NCI-H2029 (cell line): ENCODE measurements at places on chromosomes 13 and 19.

- no peak for DNase-seq
These were observed 4.6 kb upstream of the CEACAM1 start for GRCh38 chr19:42532891-42533290.

DNA sequence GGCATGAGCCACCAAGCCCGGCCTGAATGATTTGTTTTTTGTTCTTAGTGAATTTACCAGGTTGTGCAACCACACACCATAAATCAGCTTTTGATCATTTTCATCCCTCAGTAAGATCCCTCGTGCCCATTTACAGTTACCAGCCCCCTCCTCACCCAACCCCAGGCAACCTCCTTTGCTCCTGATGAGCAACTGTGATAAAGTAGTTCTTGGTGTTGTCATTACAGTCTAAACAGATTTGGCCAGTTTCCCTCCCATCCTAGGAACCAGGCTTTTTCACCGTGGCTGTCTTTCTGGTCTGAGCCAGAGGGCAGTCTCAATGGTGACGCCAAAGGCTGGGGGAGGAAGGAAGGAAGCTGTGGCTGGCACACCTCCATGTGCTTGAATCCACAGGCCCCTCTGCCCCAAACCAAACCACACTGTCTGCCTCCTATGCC, 61.2 kb upstream of the WDFY2 start:
- DNase-seq = no peak

- DNase-seq = no peak
These were observed 25.1 kb downstream of the CARS2 start for GRCh38 chr13:110680852-110681251.

GRCh38 chr19:51441410-51442390, 16.6 kb downstream of the SIGLEC8 start:
- no peak for DNase-seq

- DNase-seq = no peak
These were observed 114.5 kb downstream of the SLC7A1 start for GRCh38 chr13:29480893-29481525.

- no peak for DNase-seq
These were observed 36.1 kb downstream of the TBC1D4 start for GRCh38 chr13:75445717-75446499.

GRCh38 chr13:110490009-110490770, 71.3 kb downstream of the RAB20 start:
- no peak for DNase-seq

DNA sequence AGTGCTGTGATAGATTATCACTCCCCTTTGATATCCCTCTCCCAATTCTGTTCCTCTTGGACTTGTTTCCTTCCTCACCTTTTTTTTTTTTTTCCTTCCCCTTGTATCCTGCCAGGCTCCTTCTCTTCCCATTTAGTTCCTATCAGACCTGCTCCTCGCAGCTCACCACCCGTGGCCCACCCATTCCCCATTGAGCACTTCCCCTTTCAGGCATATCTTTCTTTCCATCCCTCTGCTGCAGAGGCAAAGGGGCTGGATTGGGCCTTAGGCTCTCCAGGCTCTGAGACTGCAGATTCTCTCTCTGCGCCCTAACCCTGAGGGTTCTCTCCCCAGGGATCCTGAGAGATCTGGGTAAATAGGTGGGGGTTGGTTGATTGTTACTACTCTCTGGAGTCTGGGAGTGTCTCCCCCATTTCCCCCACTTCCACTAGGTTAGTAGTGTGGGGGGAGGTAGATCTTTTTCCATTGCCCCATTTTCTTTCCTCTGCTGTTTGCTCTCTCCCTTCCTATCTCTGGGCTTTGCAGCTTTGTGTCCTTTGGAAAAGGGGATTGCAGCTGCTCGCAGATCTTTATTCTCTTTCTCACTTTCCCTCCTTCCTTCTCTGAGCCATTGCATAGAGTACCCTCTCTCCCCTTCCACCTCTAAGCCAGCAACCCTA, 2.3 kb downstream of the ARHGAP35 start:
- DNase-seq = no peak

DNA sequence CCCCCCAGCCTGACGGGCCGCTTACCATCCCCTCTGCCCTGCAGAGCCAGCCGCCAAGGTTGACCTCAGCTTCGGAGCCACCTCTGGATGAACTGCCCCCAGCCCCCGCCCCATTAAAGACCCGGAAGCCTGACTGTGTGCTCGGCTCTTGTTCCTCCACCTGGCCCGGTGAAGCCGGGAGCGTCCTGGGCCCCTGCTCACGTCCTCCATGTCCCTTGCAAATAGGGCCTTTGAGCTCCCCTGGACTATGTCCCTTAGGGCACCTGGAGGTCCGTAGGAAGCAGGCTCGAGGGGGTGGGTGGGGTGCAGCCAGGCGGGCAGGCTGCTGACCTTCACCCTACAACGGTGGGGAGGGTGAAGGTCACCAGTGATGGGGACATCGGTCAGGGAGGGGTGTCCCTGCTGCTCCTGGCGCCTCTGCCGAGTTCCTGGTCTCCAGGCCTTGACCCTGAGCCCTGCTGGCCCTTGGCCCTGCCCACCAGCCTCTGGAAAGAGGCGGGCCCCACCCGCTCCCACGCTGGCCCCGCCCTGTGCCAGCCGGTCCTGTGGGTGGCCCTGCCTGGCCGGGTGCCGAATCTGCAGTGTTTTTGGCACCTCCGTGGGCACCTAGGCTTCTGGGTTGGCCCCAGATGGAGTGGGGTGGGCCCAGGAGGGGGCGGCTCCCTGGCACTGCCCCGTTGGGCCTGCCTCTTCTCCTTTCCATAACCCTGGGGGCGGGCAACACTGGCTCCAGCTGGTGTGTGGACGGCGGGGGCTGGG, 3.3 kb downstream of the ATP5F1D start:
- no peak for DNase-seq

GRCh38 chr13:21733475-21734263, 62.8 kb downstream of the FGF9 start:
- DNase-seq = no peak

GRCh38 chr19:48216933-48217332, 38.8 kb downstream of the CARD8 start:
- no peak for DNase-seq

DNA sequence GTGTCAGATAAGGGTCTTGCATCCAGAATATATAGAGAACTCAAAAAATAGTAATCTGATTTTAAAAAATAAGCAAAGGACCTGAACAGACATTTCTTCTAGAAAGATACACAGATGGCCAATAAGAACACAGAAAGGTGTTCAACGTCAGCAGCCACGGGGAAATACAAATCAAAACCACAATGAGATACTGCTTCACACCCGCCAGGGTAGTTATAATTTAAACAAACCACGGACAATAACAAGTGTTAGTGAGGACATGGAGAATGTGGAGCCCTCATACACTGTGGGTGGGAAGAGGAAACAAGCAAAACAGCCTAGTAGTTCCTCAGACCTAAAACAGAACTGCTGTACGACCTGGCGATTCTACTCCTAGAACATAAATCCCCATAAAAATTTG, 26.7 kb upstream of the NAPA start:
- no peak for DNase-seq

GRCh38 chr19:21940684-21941083, 70.1 kb downstream of the ZNF208 start:
- DNase-seq = no peak

DNA sequence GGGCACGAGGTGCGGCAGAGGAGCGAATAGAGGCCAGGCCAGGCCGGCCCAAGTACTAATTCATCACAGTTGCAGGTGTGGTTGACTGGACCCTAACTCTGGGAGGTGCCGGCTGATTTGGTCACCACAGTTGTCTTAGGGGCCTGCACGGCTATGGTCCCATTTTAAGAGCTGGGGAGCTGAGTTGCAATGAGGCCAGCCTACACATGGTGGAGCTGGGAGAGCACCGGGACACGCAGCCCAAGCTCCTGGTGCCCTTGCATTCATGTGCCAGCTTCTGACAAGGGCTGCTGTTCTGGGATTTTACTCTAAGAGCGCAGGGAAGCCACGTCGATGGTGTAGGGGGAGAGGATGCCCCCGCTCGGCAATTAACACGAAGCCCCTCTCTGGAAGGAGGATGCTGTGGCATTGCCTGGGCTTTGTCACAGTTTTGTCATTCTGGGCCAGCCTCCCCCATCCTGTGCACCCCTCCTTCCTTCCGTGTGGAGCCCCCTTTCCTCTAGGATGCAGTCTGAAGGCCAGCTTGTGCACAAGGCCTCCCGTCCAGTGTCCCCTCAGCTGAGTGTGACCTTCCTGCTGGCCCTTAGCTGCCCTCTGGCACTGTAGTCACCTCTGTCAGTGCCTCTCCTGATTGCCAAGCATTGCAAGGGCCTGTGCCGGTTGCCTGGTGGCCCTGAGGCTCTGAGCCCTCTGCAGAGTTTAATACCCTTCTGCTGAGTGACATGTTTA, 109.4 kb upstream of the C1QTNF9B start:
- DNase-seq = no peak

GRCh38 chr19:3803986-3804385, 17.8 kb upstream of the MATK start:
- no peak for DNase-seq

- no peak for DNase-seq
These were observed 6.3 kb downstream of the ICAM5 start for GRCh38 chr19:10295847-10296591.

DNA sequence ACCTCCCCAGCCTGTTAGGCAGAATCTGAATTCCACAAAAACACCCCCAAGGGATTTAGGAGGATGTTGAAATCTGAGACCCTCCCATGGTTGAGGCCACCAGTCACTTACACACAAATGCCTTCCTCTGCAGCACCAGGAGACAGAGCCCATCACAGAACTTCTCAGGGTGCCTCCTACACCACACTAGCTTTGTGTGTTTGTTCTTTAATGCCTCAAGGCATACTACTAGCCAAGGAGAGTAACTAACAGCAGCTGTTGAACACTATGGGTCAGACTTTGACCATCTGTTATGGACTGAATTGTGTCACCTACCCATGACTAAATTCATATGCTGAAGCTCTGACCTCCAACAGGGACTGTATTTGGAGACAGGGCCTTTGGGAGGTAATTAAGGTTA, 9.5 kb upstream of the MED26 start:
- DNase-seq = no peak

- no peak for DNase-seq
These were observed at the start of gene ADAMTSL5 for GRCh38 chr19:1512671-1513498. Gene ADAMTSL5 (minus strand): TSS chr19:1513019. CDS start chr19:1510943, 2,076 bp downstream.

- no peak for DNase-seq
These were observed 1105.5 kb upstream of the SPRY2 start for GRCh38 chr13:81446441-81446840.

DNA sequence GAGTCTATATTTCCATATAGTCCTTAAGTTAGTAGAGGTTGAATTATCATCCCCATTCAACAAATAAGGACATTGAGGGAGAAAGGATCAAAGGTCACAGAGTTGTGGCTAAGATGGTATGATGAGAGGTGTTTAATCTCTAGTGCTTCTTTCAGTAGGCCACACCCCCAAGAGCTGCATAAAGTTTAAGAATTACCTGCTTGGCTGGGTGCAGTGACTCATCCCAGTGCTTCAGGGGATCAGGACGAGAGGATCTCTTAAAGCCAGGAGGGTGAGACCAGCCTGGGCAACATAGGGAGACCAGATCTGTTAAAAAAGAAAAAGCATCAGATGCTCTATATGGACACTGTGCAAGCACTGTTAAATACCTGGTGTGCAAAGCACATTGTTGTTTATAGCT, 560.0 kb upstream of the KLHL1 start:
- no peak for DNase-seq

- peak; percentile 23 for DNase-seq
These were observed 410.0 kb downstream of the FGF9 start for GRCh38 chr13:22080832-22081231.

- no peak for DNase-seq
These were observed 7.3 kb upstream of the RANBP3 start for GRCh38 chr19:5985098-5985783.

GRCh38 chr13:36031490-36031889, 99.7 kb downstream of the DCLK1 start:
- DNase-seq = no peak

DNA sequence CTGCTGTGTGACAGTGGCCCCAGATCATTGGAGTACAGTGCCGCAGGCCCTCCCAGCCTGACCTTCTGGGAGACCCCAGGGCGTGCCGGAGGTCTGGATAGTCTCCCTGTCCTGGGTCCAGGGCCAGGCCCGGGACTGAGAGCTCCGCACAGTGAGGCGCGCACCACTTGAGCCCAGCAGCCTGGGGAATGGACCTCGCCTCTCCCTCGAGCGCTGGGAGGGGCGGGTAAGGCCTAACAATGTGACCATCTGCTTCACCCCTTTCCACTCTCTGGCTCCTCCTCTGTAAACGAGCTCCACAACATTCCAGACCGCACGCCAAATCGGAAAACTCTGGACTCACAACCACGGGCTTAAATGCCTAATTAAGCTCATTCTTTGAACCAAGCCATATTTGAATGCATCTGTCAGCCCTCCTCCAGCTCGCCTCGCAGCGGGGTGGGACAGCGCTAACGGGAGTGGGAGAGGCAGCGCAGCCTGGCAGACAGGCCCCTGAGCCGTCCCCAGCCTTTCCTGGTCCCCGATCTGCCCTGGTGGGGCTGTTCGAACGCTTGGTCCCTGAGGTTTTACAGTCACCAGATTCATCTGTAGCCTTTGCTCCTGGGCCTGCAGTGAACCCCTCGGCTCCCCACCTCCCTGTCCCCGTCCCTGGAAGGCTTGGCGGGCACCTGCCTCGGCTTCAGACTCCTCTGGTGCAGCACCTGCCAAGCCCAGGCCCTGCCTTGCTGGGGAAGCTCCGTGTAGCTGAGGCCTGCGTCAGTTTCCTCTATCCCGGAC, 120.7 kb upstream of the VSTM2B start:
- no peak for DNase-seq

DNA sequence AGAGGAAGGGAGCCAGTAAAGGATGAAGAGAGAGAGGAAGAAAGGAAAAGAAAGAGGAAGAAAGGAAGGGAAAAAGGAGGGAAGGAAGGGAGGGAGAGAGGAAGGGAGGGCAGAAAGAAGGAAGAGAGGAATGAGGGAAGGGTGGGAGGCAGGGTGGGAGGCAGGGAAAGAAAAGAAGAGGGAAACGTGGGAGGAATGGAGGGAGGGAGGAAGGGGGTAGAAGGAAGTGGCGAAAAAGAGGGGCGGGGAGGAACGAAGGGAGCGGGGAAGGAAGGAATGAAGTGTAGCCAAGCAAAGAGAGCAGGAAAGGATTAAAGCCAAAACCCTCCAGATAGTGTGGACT, 53.1 kb downstream of the SOX1 start:
- no peak for DNase-seq

GRCh38 chr19:30227012-30227621, 145.1 kb upstream of the ZNF536 start:
- DNase-seq = no peak

DNA sequence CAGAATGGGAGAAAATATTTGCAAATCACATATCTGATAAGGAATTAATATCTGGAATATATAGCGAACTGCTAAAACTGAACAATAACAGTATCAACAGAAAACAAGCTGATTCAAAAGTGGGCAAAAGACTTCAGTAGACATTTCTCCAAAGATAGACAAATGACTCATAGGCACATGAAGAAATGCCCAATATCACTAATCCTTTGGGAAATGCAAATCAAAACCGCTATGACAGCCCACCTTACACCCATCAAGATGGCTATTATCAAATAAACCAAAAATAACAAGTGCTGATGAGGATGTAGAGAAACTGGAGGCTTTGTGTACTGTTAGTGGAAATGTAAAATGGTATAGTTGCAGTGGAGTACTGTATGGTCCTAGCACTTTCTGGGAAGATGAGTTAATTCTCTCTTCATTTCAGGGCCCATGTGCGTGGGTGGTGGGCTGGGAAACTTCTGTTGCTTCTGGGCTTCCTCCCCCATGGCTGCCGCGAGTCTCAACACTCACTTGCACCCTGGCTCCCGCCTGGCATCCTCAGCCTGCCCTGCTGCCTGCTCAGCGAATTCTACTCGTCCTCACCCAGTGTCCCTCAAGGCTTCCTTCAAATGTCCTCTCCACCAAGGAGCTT, 12.4 kb upstream of the GJA3 start:
- no peak for DNase-seq
